ENCODE measurements at places on chromosomes 5 and 9.

GRCh38 chr9:20573023-20573422 lies 49.3 kb downstream of the MLLT3 start:
- no peak for DNase-seq

DNA sequence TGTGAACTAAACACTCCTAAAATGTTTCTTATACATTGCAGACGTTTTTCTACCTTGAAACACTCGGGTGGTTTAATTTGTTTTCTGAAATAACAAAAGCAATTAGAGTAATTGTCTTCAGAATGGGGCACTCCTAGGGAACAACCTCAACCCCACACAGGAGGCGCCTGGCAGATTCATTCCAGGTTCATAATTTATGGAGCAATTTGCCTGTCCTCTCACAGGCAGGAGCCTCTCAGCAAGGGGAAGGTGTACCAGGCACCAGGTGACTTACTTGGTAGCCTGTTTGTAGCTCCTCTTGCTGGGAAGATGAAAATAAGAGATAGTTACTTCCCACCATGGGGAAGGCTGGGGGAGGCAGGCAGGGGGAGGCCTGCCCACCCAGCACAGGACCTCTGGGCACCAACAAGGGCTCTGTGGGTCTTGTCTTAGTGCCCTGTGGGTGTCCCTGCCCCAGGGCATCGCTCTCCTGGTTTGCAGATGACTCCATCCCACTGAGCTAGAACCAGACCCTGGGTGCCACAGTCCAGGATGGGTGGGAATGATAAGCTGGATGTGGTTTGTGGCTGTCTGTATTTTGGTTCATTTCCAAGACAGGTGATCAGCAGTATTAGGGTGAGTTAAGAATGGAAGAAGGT lies 144.4 kb downstream of the FSTL4 start:
- DNase-seq, result no peak

- peak; percentile 86 for DNase-seq
Measured at GRCh38 chr5:176543428-176544182, 5.5 kb upstream of the CDHR2 start.

DNA sequence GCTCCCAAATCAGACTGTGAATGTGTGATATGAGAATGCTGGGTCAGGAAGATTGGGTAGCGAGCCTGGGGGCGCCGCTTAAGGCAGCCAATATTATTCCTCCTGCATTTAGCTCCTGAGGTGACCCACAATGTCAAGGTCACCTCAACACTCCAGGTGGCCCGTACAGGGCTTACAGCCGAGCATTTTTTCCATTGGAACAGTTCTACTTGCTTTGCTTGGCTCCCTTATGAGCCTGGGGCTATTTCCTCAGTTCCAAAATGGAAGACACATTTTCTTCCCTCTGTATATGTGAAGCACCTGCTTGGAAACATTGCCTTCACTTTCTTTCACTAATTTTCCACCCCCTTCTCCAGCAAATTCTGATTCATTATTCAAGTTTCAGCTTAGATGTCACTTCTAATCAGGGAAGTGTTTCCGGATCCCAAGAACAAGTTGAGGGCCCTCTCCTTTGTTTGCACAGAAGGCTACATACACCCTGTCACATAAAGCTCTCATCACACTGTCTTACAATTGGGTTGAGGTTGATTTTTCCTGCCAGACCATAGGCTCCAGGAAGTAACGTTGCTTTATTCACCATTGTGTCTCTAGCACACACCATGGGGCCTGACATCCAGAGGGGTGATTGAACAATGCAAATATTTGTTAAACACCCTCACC lies 330.2 kb downstream of the PIK3R1 start:
- DNase-seq, result no peak

DNA sequence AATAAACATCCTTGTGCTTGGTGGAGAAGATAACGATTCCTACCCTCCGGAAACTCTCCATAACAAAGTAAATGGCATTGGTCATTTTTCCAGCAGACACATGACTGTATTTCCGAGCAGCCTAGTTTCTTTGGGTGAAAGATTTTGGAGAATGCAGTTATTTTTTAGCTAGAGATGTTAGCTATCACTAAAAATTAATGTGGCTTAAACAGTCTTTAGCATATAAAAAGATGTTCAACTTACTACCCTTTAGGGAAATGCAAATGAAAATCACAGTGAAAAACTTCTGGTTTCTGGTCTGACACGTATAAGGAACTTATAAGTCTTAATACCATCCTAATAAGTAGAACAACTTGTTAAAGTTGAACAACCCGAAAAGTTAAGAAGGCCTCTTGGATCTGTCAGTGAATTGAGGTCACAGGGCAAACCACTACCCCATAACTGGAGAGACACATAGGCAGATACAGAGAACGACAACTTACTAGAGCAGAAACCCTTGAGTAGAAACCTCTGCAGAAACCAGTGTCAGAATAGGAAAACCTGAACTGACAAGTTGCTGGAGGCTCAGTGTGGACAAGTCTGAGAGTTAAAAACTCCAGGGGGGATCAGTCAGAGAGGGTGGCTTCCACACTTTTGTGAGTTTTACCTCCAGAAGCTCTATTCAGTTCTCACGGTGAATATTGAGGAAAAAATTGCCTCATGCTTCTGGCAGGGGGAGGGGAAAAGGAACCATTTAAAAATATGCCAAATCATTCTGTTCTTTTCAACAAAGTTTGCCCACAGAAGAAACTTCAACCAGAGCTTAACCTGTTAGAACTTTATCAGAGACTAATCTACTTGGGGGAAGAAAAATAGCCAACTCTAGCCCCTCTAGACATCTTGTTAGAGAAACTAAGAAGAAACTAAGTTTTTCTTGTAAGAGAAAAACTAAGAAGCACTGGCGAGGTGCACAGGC lies 325.2 kb upstream of the RPS23 start:
- no peak for DNase-seq

DNA sequence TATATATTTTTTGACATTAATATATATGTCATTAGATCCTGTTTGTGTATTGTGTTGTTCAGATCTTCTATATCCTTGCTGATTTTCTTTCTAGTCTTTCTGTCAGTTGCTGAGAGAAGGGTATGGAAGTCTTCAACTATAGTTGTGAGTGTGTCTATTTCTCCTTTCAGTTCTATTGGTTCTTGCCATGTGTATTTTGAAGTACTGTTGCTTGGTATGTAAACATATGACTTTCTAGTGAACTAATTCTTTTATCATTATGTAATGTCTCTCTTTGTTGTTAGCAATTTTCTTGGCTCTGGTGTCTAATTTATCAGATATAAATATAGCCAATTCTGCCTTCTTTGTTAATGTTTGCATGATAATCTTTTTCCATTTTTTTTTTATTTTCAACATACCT lies 84.3 kb upstream of the CAST start:
- DNase-seq, result no peak

GRCh38 chr9:86354818-86355309 lies 654 bp upstream of the TUT7 start:
- DNase-seq, result no peak

GRCh38 chr5:16740811-16741392 lies 124.1 kb upstream of the RETREG1 start:
- DNase-seq, result no peak

- no peak for DNase-seq
Measured at GRCh38 chr9:20518737-20519136, 103.6 kb downstream of the MLLT3 start.

DNA sequence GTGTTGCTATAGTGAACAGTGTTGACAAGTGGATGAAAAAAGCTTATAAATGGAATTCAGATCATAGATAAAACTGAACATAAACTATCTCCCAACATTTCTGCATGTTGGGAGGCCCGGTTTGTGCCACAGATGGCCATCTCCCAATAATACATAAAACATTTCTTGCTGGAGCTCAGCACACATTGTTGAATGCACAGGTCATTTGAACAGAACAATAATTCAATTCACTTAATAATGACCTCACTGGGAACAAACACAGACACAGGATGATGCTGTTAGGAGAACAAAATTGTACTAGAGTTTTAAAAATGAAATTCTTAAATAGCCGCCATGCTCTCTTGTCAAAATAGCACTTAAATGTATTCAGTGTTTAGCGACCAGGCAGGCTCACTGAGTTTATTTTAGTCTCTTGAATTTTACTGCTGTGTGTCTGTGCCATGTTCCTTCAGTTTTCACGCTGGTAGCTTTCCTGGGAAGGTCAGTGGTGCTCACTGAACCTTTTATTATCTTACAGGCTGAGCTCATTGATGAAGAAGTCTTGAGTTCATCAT lies 85.0 kb upstream of the SSBP2 start:
- no peak for DNase-seq

DNA sequence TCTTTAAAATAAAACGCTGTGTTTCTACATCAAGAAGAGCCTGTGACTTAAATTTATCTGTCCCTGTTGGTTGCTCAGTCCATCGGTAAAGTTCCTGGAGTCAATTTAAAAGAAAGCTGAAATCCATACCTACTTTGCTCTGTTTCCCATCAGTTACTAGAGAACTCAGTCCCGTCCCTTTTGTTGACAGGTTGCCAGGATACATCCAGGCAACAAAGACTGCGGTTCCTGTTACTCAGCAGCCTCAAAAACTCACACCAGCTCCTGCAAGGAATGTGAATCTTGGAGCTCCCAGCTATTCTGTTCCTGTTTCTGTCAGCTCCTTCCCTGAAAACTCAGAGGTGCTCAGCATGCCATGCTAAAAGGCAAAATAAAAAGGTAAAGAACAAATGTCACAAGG lies at the start of gene ZNF474:
ZNF474 (plus strand) TSS at position 241 of the 400 bp plus-strand sequence. CDS start 22,445 bp downstream, outside the sequence.
- no peak for DNase-seq

DNA sequence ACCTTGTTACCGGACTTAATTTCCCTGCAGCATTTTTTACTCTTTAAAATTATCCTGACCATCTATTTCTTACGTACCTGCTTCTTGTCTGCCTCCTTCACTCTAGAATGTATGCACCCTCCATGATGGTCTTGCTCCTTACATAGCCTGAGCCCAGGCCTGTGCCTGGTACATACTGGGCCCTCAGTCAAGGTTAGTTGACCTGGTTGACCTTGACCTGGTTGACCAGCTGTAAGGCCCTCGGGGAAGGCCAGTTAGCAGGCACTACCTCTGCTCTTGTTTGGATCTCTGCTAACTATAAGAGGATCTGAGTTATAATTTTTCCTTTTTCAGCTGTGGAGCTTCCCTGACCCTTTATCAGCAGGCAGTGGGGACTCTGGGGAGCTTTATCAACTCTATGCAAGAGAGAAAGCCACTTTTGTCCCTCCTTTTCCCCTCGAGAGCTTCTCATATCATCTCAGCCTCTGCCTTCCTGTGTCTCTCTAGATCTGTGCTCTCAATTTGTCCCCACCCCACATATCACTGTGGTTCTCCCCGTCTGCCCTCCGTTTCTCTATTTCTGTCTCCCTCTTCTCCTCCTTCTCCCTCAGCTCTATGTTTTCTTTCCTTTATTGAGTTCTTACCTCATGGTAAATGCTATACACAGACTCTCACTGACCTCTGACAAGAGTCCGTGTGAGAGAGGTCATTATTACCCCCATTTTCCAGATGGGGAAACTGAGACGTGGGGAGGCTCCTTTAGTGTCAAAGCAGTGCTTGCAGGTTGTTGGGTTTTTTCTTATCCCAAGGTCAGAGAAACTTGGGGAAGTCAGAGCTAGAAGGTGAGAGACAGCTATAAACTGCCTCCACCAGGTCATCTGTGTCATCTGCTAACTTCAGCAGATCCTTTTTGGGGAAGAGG lies 28.6 kb downstream of the SPRY4 start:
- no peak for DNase-seq

GRCh38 chr5:132256783-132257130 lies 739 bp upstream of the PDLIM4 start:
- no peak for DNase-seq

GRCh38 chr9:137298401-137299202 lies 3.5 kb downstream of the NRARP start:
- DNase-seq, result no peak

DNA sequence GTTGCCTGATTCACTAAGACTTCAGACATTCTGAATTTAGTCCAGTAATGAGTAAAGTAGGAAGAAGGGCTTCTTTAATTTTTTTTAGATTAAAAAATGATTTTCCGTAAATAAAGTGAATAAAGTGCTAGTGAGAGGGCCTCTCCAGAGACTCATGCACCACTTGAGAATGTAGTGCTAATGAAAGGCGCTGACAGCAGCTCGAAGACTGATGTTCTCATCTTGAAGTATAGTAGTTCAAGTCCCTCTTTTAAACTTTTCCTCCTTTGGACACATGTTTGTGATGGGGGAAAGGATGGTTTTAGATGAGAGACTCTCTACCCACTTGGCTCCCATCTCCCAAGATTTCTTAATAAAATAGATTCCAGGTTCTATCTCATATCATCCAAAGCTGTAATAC lies 48.5 kb downstream of the G3BP1 start:
- no peak for DNase-seq

- DNase-seq, result no peak
Measured at GRCh38 chr5:124148574-124148973, 597.9 kb downstream of the ZNF608 start.

DNA sequence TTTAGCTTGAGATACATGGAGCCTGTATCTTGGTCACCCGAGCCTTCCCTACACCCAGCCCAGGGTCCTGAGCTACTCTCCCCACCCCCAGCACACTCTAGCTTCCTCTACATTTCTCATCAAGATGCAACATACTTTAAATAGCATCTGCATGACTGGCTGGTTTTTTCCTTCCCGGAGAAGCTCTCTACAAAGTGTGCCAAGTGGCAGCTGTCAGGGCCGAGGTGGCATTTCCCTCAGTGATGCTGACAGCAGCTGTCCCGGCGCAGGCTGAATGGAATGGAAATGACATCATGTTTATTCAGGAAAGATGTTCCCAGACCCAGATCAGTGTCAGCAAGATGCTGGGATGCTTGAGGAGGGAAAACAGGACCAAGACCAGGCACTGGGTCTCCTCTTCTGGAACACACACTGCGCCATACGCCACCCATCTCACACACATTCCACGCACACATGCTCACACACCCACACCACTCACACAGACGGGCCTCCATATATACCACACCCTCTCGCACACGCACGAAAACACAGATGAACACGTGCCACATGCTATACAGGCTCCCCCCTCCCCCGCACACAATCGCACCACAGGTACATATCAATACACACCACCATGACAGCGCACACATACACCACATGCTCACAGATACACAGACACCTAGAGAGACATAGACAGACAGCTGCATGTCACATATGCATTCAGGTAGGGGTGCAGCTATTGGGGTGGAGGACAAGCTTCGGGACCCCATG lies 67.8 kb downstream of the LHX2 start:
- no peak for DNase-seq

DNA sequence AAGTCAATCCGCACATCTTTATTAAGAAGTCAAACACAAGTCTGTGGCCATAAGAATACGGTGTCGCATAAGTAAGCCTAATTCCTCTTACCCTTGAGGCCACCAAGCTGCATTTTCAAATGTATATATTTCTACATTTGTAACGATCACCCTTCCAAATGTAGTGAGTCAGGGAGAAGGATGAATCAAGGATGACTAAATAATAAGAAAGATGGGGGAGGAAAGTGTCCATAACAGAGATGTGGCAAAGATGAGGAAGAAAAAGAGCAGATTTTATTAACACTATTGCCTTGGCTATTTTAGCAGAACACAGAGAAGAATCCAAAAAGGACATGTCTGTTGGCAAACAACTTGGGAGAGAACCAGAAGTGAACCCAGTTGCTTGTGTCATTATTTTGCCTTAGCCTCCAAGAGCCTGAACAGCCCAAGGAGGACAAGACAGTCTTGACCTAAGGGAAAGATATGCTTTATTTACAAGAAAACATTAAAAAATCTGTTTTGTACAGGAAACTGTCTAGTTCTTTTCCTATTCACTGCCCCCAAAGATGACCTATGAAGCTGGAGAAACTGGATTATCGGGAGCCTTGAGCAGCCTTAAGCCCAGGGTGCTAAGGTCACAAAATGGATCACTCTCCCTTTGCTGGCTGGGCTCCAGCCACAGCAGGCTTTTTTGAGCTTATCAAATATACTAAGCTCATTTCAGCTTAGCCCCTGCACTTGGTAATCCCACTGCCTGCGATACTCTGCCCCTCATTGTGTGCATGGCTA lies 101.5 kb downstream of the PLCXD3 start:
- DNase-seq, result no peak
